ENCODE measurements at places on chromosomes 4 and X. TPM values are rescaled to one million over a fixed set of nuclear protein-coding genes. Genes with fewer than 3 reads are reported as not detected.

GRCh38 chrX:22748093-22748999 lies 251.4 kb upstream of the DDX53 start:
- DNase-seq: peak; percentile 61

- peak; percentile 47 for DNase-seq
Observed at GRCh38 chr4:85127653-85128052, 161.2 kb upstream of the WDFY3 start.

- DNase-seq: no peak
Observed at GRCh38 chrX:123476611-123477219, 256.1 kb downstream of the THOC2 start.

GRCh38 chr4:98749206-98749605 lies 90.8 kb upstream of the TSPAN5 start:
- peak; percentile 96 for DNase-seq

GRCh38 chr4:148573296-148573695 lies 131.1 kb upstream of the NR3C2 start:
- no peak for DNase-seq

DNA sequence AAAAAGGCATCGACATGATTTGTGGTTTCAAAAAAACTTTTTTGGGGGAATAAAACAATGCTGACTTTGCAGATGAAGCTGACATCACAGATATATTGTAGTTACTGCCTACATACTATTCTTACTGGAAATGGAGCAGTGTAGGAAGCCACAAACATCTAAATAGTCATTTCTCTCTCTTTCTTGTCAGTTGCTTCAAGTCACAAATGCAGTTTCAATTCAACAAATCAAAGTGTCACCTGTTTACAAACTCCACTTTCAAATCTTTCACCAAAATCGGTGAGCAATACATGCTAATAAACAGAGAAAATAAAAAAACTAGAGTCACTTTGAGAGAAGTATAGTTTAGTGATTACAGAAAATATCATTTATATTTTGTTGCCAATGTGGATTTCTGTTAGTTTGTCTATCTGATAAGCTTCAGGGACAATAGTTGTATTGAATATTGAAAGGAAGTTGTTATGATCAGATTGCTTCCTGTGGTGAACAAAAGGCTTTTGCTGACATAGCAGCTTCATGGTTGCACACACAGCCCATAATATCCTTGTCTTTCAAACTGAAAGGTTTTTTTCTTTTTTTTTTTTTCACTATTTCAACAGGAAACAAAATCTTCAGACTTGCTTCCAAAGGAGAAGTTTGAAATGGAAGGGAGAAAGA lies 49.7 kb upstream of the PTPN13 start:
- peak; percentile 55 for DNase-seq

GRCh38 chr4:180710628-180711337 lies 1532.4 kb upstream of the TENM3 start:
- no peak for DNase-seq

- no peak for DNase-seq
Observed at GRCh38 chr4:140187316-140187695, 33.3 kb upstream of the MAML3 start.

- no peak for DNase-seq
Observed at GRCh38 chrX:34734383-34734782, 77.3 kb upstream of the TMEM47 start.

DNA sequence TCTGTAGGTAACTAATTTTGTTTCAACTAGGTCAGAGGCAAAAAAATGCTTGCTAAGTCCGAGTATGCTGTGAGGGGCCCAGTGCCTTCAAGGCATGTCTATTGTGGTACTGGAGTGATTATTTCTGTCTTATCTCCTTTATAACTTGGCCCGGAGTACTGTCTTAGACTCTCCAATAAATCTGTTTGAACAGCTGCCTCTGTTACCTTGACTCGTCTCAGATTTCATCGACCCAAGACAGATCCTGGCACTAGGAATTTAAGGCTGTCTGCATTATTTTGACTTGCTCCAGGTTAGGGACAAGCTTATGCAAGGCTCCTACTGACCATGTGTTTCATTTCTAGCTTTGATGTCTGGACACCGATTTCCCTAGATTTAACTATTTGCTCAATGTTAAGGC lies 41.1 kb upstream of the NKAP start:
- DNase-seq: no peak

- DNase-seq: no peak
Observed at GRCh38 chr4:1596393-1596792, 87.7 kb downstream of the FAM53A start.

DNA sequence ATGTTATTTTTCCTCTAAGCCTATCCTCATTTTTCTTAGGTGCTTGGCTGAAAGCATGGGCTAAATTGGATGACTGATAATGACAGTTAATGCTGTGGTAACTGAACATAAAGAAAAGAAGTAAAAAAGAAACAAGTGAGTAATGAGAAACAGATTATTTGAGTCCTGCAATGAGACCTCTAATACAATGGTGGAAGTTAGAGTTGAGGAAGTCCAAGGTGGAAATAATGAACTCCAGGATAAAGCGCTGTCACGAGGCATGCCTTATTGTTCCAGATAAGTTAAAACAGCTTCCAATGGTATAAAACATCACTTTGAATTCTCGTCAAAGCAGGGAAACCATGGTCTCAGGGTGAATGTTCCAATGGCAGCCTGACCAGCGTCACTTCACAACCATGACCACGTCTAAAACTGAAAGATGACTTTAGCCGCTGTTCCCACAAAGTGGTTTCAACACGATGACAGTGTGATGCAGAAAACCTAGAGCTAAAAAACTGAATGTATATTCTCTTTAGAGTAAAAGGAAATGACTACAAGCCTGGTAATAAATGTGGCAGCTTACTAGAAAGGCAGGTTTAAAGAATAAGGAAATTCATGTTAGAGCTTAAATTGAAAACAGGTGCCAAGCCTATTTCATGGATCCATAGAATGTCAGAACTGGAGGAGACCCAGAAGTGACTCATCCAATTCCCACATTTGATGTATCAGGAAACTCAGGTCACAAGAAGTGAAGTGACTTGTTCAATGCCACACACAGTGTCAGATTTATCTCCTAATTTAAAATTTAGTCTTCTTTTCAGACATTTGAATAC lies 202.6 kb upstream of the GYPA start:
- DNase-seq: peak; percentile 57

DNA sequence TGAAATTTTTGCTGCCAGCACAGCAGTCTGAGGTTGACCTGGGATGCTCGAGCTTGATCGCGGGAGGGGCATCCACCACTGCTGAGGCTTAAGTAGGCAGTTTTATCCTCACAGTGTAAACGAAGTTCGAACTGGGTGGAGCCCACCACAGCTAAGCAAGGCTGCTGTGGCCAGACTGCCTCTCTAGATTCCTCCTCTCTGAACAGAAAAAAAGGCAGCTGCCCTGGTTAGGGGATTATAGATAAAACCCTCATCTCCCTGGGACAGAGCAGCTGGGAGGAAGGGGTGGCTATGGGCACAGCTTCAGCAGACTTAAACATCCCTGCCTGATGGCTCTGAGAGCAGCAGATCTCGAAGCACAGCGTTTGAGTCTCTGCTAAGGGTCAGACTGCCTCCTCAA lies 314.6 kb downstream of the STPG2 start:
- no peak for DNase-seq

- DNase-seq: peak; percentile 36
Observed at GRCh38 chrX:39682778-39683177, 415.0 kb downstream of the BCOR start.

DNA sequence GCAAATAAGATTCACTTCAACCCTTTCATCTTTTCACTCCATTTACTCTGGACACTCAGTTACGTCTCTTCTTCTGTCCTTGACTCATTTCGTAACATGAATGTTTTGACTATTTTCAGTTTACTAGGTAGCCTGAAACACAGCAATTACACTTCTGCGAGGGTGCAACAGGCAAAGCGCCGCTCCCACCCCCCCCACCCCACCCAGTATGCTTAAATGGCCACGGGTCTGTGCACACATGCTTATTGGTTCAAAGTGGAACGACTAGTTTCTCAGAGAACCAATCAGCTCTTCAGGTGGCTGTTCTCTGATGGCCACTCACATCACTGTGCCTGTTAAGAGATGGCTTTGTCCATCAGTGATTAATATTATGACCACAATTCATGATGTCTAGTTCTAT lies 3.5 kb downstream of the BEND4 start:
- DNase-seq: no peak

GRCh38 chr4:152224223-152224622 lies 311.7 kb downstream of the FBXW7 start:
- no peak for DNase-seq

DNA sequence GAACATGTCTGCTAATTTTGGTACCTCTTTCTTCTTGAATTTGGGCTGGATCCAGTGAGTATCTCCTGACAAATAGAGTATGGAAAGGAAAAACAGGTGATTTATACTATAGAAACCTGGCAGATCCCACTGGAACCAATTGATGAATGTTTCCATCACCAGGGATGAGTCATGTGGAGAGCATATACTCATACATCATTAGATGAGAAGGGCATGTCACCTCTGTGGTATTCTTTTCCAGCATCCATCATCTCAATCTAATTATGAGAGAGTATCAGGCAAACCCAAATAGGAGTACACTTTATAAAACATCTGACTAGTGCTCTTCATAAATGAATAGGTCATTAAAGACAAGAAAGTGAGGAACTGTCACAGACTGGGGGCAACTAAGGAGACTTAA lies 90.7 kb downstream of the CLDN22 start:
- DNase-seq: no peak

GRCh38 chr4:47715716-47716416 lies 122.0 kb downstream of the CORIN start:
- no peak for DNase-seq

- DNase-seq: peak; percentile 54
Observed at GRCh38 chrX:38166478-38167083, 54.1 kb downstream of the SRPX start.

DNA sequence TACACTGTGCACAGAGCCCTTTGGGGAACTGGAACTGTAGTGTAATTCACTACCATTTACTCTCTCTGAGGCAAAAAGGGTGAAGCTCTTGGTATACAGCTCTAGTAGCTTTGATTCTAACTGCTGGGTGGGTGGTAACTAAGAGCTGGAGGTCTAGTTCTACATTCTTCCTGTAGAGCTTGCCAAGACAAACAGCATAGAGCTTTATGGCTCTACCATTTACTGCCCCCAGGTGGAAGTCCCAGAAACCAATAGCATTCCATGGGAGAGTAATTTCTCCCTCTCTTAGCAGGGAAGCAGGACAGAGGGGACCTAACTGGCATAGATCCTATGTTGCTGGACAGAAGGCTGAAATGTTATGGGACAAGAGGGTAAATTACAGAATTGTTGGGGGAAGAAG lies 26.7 kb downstream of the HDAC8 start:
- DNase-seq: no peak

DNA sequence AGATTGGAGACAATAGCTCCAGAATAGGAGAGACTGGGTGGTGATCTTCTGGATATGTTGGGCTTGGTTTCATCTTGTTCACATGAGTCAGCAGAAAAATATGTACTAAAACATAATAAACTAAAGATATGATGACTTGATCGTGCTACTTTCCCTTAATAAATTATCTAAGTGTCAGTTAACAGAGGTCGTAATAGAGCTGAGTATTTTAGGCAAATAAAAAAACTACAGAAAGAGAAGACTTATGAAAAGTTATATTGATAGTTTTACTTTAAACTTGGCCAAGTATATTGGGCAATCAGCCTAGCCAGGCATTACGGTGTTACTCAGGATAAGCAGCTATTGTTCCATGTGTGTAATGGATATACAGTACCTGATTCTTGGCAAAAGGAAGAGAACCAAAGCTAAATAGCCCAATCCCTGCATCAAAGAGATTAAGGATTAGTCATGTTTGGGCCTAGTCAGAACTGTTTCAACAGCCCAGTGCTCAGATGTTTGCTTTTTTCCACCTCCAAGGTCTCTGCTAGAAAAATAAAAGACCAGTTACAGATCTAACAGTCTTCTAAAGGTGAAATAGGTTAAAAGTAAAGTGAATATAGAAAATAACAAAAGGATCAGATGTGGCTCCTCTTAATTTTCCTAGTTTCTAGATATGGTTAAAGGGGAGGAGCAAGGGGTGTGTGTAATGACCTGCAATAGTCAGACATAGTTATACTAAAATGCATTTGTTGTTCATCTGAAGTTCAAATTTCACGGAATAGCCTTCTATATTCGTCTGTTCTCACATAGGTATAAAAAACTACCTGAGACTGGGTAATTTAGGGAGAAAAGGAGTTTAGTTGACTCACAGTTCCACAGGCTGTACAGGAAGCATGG lies 262.6 kb downstream of the ADGRL3 start:
- no peak for DNase-seq

DNA sequence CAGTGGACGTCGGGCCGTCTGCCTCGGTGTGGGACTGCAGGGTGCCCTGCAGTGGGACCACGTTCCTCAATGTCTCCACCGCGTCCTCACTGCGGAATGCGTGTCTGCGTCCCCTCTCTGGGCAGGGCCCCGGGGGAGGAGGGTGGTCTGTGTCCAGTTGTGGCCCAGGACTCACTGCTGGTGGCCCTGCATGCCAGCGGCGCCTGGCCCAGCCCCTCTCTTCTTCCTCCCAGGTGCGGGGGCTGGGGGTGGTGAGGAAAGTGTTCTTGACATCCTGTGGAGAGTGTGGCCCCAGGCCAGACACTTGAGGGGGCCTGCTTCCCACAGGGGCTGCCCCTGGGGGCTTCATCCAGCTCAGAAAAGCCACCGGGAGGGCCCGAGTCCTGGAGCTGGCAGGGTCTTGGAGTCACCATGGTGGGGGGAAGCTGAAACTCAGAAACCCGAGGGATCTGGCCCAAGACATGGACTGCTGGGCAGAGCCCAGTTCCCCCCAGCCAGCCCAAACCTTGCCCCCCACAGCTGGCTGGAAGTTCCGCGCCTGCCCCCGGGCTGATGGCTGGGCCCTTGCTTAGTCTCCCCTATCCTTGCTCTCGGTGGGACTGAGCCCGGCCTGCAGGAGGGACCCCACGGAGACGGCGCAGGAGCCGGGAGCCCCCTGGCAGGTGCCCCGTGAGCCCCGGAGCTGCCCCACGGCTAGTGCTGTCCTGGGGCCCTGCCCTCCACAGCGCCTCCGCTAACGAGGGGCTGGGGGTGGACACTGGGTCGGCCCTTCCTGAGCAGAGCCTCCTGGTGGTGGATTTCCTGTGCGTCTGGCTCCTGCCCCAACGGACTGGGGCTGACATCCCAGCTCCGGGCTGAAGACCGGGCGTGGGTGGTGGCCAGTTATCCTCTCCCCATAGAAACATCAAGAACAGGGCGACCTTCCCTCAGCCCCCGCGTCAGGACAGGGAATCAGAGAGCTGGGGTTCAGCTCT lies 2.9 kb downstream of the DOK7 start:
- no peak for DNase-seq

DNA sequence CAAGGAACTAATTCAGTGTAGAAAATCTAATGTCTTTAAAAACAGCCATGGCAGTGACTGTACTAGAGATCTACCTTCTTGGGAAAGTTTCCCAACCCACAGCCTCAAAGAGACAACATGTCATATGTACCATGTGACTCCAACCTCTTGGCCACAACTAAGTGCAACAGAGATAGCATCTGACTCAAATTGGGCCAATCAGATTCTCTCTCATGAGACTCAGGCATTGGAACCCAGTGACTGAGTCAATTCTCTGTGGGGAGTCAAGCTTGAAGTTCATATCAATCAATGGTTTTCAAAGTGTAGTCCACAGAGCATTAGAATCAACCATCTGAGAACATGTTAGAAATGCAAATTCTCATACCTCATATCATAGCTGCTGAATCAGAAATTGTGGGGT lies 123.3 kb downstream of the MBNL3 start:
- DNase-seq: no peak

BEX3 gene
- 254 TPM for total RNA-seq

SSX4B gene
- not detected for total RNA-seq

RAB33A gene
- total RNA-seq: 4.8 TPM

XAGE3 gene
- not detected for total RNA-seq

MAGEC3 gene
- total RNA-seq: not detected

DIPK2B gene
- total RNA-seq: not detected

ADGRG2 gene
- total RNA-seq: 61.3 TPM

NKX3-2 gene
- total RNA-seq: 2.4 TPM

FOXO4 gene
- total RNA-seq: 7.0 TPM
